ENCODE measurements at places on chromosomes 2 and 18. TPM values are rescaled to one million over a fixed set of nuclear protein-coding genes. Genes with fewer than 3 reads are reported as not detected.

GRCh38 chr2:184119989-184120800 is 478.1 kb upstream of the ZNF804A start:
- no peak for DNase-seq

DNA sequence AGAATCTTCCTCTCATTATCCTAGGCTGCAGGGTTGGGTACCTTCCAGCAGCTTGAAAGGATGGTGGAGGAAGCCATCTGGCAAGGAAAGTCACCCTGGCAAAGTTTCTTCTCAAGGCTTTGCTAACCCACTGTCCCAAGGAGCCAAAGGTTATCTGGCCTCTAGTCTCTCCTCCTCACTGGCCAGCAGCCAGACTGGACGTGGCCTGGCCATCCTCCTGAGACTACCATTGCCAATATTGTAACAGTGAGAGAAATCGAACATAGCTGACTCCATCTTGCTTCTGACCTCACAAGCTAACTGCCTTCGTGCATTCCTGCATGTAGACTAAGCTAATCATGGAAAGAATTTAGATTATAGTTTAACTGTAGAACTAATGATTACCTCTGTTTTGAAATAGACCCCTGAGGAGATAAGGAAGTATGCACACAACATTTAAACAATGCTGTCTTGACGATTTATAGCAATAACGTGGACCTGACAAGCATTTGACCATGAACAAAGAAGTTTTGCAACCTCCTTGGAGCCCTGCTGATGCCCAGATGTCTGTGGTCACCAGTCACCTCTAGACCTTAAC is 7.8 kb upstream of the ANXA4 start:
- DNase-seq = no peak

DNA sequence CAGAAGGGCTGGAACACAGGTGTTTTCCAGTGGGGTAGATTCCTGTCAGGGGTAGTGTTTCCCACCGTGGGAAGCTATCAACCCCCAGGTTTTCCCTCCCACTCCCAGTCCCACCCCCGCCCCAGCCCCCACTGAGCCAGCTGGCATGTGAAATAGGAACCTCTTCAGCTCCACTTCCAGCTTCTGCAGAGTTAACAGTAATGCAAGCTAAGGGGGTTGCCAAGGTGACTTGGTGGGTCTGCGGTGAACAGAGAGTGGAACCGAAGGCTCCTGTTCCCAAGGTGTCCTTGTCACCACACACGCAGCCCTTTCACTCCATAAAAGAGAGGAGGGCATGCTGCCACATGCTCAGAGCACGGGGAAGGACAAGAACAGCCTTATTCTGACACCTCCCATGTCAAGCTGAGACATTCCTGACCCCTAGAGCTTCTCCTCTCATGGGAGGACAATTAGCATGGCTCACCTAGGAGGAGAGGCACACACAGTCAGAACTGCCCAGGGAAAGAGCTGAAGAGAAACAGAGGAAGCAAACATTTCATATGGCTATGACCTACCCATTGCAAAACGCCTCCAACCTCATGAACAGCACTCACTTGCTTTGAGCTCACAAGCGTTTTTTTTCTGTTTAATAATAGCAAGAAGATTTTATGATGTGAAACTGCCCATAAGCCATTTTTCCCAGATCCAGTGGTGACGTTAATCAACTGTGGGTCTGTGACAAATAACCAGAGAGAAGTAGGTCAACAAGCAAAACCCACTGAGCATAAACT is 39.8 kb upstream of the TBC1D8 start:
- no peak for DNase-seq

GRCh38 chr2:147679191-147679954 is 165.5 kb upstream of the ACVR2A start:
- DNase-seq = no peak

DNA sequence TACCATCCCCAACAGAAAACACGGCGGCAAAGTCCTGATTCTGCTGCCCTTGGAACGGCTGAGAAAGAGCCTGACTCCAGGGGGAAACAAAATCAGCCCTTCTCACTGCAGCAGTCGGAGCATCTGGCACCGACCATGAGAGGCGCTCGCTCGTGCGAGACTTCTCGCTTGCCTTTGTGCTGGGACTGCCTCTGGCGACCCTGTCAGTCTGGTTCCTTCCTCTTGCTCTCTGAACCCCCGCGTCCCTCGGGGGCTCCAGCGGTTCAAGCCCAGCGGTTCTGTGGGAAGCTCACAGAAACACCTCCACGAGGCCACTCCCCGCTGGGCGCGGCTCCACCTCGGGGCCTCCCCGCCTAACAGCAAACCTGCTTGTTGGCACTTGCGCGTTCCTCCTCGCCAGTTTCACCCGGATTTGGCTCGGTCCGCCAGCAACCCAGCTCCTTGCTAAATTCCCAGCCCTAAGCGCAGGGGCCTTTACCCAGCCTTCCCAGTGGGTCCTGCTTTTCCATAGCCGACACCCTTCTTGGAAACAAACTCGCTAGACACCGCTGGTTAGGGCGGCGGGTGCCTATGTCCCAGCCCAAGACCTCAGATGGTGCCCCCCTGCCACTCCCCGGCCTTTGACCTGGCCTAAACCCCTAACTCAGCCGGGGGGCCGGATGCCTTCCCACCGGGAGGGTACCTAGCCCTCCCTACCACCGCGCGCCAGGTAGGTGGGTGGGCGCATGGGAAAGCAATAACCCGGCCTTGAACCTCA is 2.2 kb downstream of the RND3 start:
- no peak for DNase-seq

The SULT1C2 gene
- not detected for polyA plus RNA-seq

The GRB14 gene
- polyA plus RNA-seq = 0.29 TPM

The R3HDM1 gene
- polyA plus RNA-seq = 39.9 TPM

DNA sequence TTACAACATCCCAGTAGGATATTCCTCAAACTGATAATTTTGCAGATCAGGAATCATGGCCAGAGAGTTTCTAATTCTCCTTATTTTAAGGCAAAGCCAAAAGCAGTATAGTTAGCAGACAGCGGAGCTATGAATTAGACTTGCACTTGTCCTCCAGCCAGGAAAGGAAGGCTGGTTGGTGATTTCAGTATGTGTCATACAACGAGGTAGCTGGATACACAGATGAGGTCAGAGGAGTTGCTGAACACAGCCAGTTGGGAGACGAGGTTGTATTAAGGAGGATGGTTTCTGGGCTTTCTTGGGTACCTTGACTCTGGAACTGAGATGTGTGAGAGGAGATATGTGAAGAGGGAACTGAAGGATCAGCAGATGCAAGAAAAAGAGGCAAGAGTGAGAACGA is 185.2 kb downstream of the SOX11 start:
- no peak for DNase-seq

GRCh38 chr2:207129821-207130220 is 35.9 kb downstream of the KLF7 start:
- DNase-seq = no peak

- no peak for DNase-seq
Observed at GRCh38 chr2:110984694-110985490, 135.8 kb upstream of the BCL2L11 start.

GRCh38 chr2:47190188-47190881 is 35.2 kb upstream of the STPG4 start:
- no peak for DNase-seq

DNA sequence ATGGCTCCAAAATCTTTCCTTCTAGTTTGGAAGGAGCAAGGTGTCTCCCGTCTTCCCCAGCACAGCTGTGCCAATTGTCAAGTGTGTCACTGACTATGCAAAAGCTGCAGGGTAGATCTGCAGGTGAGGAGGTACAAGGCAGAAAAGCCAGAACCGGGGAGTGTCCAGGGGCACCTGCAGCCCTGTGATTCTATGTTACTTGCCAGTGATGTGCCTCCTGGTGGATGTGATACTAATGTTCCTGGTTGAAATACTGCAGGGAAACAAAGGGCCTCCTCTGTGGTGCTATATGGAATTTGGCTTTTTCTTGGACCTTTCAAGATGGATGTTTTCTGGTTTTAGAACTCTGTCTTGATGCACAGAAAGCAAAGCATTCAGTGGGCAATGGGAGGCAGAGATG is 80.3 kb downstream of the ST6GAL2 start:
- DNase-seq = no peak

DNA sequence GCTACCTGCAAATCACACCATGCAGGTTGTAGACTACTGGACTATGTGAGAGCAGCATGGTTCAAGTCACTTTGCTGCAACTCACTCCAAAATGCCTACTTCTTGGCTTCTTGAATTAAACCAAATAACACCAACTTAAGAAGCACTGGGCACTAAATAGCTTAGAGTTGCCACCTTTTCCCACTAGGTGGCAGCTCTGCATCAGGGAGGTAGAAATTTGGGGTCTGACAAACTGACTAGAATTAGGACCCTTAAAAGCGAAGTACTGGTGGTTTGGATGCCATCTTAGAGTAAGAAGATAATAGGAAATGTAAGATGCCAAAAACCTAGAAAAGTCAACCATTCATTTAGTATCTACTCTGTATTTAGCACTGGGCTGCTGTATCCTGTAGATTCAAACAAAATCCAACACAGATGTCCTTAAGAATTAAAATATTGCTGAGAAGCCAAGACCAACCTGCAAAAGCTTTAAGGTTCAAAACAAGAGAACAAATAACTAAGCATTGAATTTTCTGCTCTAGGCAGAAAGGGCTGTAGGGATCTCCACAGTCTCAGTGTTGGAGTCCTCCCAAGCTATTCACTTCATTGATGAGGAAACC is 65.5 kb downstream of the CCBE1 start:
- DNase-seq = no peak

The C2orf66 gene
- polyA plus RNA-seq = 0.23 TPM

DNA sequence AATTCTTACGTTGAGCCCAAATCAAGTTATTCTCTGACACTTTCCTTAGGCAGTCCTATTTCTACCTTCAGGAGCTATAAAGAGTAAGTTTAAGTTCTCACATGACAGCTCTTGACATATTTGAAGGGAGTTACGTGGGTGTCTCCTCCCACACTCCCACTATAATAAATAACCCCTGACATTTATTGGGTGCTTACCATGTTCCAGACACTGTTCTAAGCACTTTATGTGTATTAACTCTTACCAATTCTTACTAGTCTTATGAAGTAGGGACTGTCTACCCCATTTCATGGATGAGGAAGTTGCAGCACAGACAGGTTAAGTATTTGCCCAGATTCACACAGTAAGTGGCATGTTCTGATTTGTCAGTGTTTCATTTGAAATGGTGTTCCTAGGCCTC is 17.9 kb downstream of the PLCL1 start:
- DNase-seq = no peak

DNA sequence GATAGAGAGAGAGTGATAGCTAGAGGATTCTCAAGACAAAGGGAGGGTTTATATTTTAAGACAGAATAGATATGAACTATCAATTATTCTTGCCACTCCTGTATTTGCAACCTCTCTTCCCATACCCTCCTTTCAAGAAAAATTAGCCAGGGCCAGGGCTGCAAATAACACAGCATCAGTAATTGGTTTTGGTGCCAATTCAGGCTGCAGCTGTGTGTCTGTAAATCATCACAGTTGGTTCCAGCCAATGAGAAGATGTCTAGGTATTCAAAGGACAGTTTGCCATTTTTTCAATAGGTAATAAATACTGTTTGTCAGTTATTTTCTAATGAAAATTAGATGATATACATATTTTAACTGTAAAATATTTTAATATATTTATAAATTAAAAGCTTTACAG is 73.5 kb downstream of the WDPCP start:
- no peak for DNase-seq

DNA sequence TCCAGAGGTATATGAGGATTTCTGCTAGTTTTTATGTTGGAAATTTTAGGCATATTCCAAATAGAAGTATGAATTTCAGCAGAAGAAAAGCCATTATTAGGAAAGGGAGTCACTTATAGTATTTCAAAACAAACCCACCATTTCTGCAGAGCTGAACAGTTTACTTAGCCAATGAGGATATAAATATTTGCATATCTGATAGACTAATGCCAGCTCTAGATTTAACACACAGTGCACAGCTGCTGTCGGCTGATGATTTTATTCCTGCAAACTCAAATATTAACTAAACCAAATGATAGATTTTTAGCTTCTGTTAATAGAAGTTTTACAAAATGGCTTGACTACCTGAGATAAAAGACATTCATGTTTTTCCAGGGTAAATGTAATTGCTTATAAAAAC is 375.8 kb upstream of the FANCL start:
- DNase-seq = no peak

DNA sequence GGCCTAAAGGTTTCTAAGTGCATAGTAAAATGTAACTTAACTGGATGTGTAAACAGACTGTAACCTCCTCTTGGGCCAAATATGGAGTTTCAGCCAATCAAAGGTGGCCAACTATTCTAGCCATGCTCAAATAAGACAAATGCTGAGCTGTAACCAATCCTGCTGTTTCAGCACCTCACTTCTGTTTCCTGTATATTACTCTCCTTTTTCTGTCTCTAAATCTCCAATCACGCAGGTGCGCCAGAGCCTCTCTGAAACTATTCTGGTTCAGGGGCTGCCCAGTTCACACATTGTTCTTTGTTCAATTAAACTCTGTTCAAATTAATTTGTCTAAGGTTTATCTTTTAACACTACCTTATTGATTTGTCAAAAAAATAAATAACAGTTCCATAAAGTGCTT is 532.7 kb upstream of the DCC start:
- no peak for DNase-seq

GRCh38 chr18:36589857-36590543 is 238.8 kb downstream of the TPGS2 start:
- DNase-seq = no peak

GRCh38 chr2:207993151-207993763 is 32.1 kb downstream of the PLEKHM3 start:
- DNase-seq = no peak

GRCh38 chr2:240970816-240971215 is 27.6 kb upstream of the SNED1 start:
- DNase-seq = no peak

GRCh38 chr2:182666674-182667314 is 49.3 kb upstream of the DNAJC10 start:
- no peak for DNase-seq

The APCDD1 gene
- polyA plus RNA-seq = 15.3 TPM

DNA sequence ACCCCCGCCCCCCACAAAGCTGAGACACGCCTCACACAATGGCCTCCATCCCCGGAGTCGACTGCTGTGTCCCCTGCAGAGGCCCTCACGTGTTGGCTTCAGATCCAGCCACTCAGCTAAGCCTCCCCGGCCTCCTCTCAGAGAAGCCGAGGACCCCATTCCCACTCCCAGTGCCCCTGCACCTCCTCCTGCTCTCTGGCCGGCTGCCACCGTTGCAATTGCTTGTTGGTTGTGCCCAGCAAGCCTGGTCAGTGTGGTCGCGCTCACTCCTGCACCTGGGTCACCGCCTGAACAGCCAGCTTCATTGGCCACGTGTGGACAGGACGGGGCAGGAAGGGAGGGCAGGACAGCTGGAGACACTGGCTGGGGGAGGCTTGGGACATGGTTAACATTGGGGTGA is 191.5 kb upstream of the SALL3 start:
- DNase-seq = no peak

The TDRD15 gene
- not detected for polyA plus RNA-seq

GRCh38 chr2:24576617-24577016 is 85.6 kb downstream of the NCOA1 start:
- DNase-seq = no peak

Data from BJ (cell line).